ENCODE measurements at places on chromosomes 11 and 22.

DNA sequence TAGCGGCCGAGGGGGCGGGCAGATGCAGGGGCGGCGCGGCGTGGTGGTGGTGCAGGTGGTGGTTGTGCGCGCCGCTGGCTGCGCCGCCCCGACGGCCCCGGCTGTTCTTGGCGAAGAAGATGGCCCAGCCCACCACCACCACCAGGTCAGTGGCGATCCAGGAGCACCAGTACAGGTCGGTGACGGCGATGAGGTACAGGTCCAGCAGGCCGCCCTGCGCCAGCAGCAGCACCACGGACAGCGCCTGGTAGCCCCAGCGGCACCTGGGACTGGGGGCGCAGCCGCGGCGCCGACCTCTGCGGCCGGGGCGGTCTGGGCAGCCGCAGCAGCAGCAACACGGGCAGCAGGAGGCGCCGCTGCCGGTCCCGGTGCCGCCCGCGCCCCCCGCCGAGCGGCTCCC, 879 bp downstream of the TMEM121B start:
- DNase-seq, result no peak

DNA sequence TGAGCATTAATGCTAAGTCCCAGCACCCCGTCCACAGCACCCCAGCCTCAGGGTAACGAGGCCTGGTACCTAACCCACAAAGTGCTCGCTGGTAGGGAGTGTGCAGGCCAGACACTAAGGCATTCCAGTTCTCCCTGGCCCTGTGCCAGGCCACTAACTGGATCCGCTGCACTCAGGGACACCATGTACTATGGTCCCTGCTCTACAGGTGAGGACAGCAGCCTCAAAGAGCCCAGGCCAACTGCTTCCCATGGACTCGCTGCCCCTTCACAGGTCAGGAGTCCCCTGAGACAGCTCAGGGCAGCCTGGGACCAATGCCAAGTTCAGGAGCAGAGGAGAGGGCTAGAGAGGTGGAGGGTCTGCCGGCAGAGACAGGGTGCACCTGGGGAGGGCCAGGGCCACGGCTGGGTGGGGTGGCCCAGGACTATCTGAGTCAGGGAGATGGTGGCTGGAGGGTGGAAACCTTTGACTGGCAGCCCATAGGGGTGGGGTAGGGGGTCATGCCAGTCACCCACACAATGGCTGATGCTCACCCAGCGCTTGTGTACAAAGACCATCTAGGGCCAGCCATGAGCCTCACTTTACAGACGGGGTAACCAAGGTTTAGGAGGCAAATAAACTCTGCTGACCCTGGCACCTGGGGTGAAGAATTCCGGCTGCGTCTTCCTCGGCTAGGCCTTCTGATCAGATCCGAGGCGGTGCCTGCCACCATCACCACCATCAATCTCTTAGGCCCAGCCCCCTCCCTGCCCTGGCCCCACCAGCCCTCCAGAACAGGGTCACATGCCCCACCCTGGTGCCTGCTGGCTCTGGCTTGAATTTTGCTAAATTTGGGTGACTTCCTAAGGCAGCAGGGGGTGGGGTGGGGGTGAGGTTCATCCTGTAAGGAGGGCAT, 5.6 kb downstream of the OSBPL5 start:
- no peak for DNase-seq

GRCh38 chr22:30079952-30080533, at the start of gene HORMAD2:
Gene HORMAD2, plus strand, starts transcription at chr22:30080464. Its CDS starts 13,489 bp downstream, at chr22:30093953.
- DNase-seq, result no peak

GRCh38 chr22:31650391-31650790, 11.6 kb downstream of the PISD start:
- DNase-seq, result no peak

GRCh38 chr11:72069787-72070251, 10.5 kb downstream of the NUMA1 start:
- DNase-seq, result peak; percentile 90

DNA sequence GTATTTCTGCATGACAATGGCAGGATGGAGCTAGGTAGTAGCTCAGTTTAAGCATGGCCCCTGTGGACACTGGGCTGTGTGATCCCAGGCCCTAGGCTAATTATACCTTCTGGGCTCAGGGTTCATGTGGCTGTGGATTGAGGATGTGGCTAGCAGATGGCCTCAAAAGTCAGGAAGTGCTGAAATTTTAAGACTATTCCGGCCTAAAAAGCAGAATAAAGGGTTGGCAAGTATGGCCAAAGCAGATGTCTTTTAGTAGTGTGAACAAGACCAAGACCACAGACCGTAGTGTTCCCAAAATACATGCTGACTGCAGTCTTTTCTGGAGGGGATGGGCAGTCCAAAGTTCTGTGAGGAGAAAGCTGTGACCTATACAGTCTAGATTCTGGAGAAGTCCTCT, 115.7 kb upstream of the RAG2 start:
- DNase-seq, result no peak

GRCh38 chr11:130819625-130820024, 96.7 kb downstream of the SNX19 start:
- DNase-seq, result no peak

GRCh38 chr11:76228071-76228874, 22.0 kb upstream of the WNT11 start:
- no peak for DNase-seq

DNA sequence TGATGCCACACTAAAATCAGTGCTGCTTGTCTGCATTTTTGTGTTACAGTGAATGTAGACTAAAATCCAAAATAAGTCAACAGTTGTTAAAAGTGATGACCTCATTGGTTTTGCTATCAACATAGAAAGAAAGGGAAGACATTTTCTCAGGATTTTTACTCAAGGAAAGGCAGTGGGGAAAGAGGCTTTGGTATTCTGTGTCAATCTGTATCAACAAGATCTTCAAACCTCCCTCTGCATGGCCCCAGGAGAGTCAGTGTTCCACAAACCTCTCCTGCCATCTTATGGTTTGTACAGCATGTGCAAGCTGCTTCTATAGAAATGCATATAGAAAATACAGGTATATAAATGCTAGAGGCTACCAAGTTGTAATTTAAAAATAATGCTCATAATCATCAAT, 13.8 kb upstream of the OR51M1 start:
- no peak for DNase-seq

DNA sequence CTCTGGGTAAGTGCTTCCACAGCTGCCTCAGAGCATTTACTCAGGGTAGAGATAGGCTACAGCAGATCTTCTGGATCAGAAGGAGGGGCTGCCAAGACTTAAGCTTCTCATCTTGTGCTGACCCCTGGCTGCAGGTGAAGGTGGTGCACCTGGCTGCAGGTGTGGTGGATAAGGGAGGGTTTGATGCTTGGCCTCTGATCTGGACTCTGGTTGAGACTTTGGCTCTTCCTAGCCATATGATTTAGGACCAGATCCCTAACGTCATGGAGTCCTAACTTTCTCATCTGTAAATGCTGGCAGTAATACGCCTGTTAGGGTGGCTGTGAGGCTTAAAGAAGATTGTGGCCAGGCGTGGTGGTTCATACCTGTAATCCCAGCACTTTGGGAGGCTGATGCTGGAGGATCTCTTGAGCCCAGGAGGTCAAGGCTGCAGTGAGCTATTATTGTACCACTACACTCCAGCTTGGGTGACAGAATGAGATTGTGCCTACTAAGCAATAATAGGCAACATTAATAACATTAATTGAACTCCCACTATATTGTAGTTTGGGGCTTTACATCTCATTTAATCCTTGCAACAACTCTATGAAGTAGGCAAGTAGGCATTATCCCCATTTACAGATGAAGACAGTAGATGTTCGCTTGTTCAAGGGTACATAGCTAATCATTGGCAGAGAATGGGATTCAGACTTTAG, 10.7 kb downstream of the DTX4 start:
- no peak for DNase-seq

- DNase-seq, result no peak
These were observed 9.7 kb downstream of the USP2 start for GRCh38 chr11:119371778-119372182.

DNA sequence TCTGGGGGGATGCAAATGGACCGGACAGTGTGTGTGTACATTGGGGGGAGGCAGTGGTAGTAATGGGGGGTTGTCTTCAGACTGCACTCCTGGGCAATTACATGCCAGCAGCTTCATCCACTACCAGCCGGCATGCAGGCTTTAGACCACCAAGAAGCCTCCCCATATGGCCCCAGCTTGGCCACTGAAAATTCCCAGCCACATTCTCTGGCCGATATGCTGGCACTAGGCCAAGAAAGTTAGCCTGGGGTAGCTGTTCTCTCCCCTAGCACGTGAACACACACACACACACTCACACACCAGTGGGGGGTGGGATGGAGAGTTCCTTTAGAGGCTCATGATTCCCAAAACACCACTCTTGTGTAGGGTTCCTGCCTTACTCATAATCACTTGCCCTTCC, 3.6 kb upstream of the ROBO3 start:
- peak; percentile 33 for DNase-seq

GRCh38 chr11:130129922-130130321, 29.7 kb upstream of the ST14 start:
- DNase-seq, result no peak

DNA sequence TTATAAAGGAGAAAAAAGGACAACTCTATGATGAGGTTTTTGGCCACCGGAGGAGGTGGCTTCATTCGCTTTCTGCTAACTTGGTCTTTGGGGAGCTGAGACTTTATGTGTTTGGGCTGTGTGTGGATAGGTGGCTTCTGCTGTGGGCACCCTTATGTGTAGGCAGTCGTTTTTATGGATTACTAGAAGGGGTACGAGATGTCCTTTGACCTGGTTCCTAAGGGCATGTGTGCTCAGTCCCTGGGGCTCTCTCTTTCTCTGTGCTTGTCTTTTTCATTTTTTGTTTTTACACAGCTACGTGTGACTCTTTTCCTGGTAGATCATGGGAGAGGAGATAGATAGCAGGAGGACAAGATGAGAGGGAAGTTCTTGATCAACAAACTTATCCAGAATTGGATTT, 93.4 kb downstream of the TEAD1 start:
- no peak for DNase-seq

- no peak for DNase-seq
These were observed 2.6 kb downstream of the ACER3 start for GRCh38 chr11:76863196-76863777.

DNA sequence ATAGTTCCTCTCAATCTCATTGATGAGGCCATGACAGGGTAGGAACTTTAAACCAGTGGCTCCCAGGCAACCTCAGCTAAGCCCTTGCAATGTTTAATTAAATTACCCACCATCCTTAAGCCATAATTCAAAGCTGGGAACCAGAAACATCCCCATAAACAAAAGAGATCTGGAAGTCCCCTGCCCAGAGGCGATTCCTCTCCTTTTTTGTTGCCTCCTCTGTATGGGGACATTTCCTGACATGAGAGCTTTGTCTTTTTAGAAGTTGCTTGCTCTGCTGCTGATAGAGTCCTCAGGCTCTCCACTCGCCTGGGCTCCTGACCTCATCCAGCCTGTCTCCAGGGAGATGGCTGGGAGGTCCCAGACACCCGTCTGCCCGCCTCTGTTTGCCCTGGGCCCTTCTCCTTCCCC, 3.2 kb downstream of the DTX4 start:
- DNase-seq, result no peak

DNA sequence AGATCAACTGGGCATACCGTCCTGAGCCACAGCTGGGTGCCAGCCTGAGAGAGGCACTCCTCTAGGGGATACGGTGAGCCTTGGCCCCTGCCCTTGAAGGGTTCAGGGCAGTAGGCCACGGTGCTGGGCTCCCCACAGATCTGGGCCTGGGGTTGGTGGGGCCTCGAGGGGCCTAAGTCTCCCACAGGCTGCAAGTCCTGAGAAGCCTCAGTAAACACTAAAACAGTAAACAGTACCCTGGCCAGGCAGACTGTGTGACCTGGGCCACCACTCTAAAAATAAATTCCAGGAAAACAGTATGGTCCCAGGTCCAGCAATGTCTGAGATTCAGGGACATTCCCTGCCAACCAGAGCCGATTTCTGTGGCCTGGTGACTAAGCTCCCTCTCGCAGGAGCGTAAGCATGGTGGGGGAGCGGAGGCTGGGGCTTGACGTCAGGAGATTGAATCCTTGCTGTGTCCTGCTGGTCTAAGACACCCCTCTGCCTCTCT, 2.3 kb upstream of the RHOD start:
- DNase-seq, result peak; percentile 91

GRCh38 chr11:104968355-104968855, at the start of gene CASP4:
Gene CASP4, minus strand, starts transcription at chr11:104968574. Its CDS starts 49 bp downstream, at chr11:104968525.
- no peak for DNase-seq

GRCh38 chr11:37459456-37459855, 861.4 kb upstream of the RAG2 start:
- DNase-seq, result no peak

GRCh38 chr11:94849839-94850238, 81.7 kb downstream of the AMOTL1 start:
- DNase-seq, result no peak

DNA sequence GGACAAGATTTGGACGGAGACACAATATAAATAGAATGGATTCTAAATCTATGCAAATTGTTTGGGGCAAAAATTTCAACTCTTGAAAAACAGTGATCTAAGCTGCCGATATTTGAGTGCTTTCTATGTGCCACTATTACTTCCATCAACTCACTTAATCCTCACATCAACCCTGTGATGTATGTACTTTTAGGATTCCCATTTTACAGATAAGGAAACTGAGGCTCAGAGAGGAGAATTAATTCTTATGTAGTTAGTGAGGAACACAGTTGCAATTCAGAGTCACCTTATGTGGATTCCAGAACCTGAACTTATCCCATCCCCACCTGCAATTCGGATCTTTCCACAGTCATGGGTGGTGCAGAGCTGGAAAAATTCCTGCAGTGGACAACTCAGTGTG, 60.3 kb downstream of the TSPAN18 start:
- DNase-seq, result no peak

DNA sequence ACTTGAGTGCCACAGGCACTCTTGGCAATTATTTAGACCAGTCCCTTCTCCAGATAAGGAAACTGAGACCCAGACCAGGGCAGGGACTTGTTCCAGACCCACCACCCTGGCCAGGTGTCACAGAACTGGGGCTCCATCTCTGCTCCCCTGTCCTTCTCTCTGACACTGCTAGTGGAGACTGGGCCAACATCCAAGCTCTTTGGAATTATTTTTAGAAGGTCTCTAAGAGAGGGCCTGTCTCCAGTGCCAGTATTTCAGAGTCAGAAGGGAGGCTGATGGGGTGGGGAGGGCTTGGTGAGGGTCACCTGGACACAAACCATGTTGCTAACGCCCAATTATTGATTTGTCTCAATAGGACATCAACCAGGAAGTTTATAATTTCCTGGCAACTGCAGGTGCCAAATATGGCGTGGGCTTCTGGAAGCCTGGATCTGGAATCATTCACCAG, 32.7 kb downstream of the POLR3H start:
- no peak for DNase-seq

DNA sequence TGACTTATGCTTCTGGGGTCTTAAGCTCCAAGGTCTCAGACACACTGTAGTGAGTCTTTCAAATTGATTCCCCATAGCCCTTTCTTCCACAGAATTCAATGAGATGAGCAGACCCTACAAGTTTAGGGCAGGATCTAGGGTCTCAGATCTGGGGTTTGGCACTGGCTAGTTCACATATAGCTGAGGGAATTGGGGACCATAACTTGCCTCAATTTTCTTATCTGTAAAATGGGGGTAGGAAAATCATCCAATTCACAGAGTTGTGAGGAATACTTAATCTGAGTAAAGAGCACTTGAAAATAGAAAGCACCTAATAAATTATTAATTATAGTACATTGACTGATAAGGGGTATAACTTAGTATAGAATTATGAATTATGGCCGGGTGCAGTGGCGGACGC, 5.9 kb upstream of the CCDC117 start:
- no peak for DNase-seq
